ENCODE measurements at places on chromosomes 6 and 20. TPM values are rescaled to one million over a fixed set of nuclear protein-coding genes. Genes with fewer than 3 reads are reported as not detected.

Gene MCHR2
- not detected for polyA plus RNA-seq

Gene MRAP2
- polyA plus RNA-seq, result 4.7 TPM

Gene DEF6
- polyA plus RNA-seq, result 2.7 TPM

Gene SSTR4
- not detected for polyA plus RNA-seq

Gene CST3
- 404 TPM for polyA plus RNA-seq

Gene PRL
- 0.58 TPM for polyA plus RNA-seq

Gene ADTRP
- 0.12 TPM for polyA plus RNA-seq

Gene HLA-B
- 680 TPM for polyA plus RNA-seq

Gene PRSS16
- polyA plus RNA-seq, result 2.8 TPM

Gene ETV7
- polyA plus RNA-seq, result 1.2 TPM

Gene EBF4
- 22.3 TPM for polyA plus RNA-seq

Gene RIN2
- polyA plus RNA-seq, result 17.5 TPM

Gene PPP1R3G
- 0.90 TPM for polyA plus RNA-seq

Gene PNLDC1
- 1.1 TPM for polyA plus RNA-seq

Gene POM121L2
- polyA plus RNA-seq, result 0.02 TPM
